ENCODE measurements at places on chromosomes 1 and 21.

DNA sequence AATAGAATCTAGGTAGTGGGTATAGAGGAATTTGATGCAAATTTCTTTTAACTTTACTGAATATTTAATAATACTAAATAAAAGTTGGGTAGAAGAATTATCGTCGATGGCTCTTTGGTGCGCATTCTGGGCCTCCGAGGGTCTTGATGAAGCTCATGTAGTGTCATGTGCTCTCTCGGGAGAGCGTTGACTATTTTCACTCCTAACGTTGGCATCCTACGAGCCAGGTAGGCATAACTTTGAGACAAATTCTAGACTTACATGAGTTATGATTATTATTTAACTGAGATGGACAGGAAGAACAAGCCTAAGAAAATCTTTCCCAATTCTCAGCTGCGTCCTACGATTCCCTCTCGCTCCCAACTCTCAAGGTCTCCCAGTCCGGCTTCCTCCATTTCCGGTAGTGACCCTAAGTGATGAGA lies 550 bp upstream of the PCAT6 start:
- no peak for DNase-seq

DNA sequence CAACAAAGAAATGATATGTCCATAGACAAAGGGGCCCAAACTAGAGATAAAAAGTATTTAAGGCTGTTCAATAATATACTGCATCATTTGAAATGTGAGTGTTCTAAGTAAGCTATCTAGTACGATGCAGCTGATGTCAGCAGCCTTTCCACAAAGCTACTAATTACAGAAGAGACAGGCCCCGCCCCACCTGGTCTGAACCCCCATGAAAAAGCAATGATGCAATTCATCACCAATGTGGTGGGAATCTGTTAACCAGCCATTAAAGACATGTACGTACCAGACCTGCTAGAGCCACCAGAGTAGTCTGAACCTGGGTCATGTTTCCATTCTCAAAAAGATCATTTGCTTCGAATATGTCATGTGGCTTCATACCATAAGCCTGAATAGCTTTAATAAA lies 25.1 kb downstream of the CNN3 start:
- no peak for DNase-seq

DNA sequence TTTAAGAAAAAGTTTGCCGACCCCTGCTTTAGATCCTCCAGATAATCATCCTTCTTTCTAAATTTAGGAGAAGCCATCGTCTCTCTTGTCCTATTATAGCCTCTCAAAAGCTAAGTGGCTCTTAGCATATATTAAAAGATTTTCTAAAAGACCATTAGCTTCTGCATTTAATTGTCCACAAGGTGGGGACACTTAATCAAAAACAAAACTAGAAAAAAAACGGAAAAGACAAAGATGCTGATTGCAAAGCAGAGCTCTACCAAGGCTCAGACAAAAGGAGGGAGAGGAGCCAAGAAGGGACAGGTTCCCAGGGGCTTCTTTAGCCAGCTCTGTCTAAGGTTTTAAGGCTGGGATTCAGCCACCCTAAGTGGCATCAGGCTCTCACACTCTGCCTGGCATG lies 128.3 kb upstream of the HMGB4 start:
- DNase-seq = peak; percentile 32

- DNase-seq = peak; percentile 51
Measured at GRCh38 chr1:184970691-184971161, 3.6 kb downstream of the NIBAN1 start.

DNA sequence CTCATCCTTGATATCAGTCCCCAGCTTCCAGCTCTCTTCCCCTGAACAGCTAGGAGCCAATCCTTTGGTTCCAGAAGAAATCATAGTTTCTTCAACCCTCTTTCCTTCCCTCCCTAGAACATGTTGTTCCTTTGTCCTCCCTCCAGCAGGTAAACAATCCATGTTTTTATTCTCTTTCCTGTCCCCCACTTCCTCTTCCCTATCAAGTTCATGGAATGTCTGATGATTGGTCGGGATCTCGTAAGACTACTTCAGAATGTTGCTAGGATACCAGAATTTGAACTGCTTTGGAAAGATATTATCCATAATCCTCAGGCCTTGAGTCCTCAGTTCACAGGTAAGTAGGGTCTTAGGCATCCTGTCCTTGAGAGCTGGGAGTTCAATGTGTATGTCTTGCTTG lies 23.1 kb upstream of the SLC27A3 start:
- no peak for DNase-seq

Data from astrocyte of the spinal cord (primary cell).